HS-27A (cell line): ENCODE measurements at places on chromosomes 7 and 10.

GRCh38 chr10:111234914-111235302, 158.1 kb downstream of the ADRA2A start:
- DNase-seq: no peak

GRCh38 chr10:3865565-3865964, 80.6 kb upstream of the KLF6 start:
- DNase-seq: no peak

GRCh38 chr10:79013406-79013987, 55.3 kb upstream of the ZMIZ1 start:
- DNase-seq: no peak

DNA sequence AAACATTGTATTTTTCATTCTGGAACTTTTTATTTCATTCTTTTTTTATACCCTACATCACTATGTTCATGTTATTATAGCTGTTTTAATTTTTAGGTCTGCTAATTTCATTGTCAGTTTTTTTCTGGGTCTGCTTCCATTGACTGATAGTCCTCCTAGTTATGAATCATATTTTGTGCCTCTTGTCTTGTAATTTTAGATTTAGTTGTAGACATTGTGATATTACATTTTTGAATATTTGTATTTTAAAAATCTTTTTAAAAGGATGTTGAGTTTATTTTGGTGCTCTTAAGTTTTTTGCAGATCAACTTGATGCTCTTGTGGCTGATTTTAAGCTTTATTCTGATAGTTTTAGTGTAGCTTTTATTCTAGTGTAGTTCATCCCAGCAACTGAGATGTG, 57.6 kb downstream of the BTRC start:
- DNase-seq: no peak

DNA sequence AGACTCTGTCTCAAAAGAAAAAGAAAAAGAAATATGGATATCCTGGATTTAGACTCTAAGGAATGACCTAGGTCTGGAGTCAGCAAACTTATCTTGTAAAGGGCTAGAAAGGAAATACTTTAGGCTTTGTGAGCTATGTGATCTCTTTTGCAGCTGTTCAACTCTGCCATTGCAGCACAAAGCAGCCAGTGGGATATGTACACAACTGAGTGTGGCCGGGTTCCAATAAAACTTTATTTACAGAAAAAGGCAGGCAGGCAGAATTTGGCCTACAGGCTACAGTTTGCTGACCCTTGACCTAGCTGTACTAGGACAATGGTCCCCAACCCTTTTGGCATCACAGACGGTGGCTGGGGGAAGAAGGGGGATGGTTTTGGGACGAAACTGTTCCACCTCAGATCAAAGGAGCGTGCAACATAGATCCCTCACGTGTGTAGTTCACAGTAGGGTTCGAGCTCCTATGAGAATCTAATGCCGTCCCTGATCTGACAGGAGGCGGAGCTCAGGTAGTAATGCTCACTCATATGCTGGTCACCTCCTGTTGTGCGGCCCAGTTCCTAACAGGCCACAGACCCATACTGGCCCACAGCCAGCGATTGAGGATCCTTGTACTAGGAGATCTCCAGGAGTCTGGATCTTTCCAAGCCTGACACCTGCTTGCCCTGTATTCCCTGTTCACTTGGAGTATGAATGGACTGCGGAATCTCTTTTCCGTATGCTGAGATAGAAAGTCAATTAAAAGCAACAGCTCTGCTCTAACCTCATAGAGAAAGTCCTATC, 63.0 kb downstream of the CUL1 start:
- DNase-seq: no peak

DNA sequence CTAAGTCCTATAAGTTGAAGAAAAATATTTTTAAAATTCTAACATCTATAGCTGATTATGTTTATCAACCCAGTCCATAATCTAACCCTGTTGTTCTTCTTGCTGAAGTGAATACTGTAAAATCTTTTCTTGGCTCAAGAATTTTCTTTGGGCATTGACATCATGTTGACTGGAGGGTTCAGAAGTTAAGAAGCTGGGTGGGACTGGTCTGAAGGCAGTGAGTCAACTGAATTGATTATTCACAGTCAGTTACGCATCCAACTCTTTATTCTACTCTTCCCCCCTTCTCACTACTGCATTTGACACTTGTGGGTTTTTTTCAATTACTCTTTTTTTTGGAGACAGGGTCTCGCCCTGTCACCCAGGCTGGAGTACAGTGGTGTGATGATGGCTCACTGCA, 31.0 kb downstream of the DENND2A start:
- DNase-seq: no peak

DNA sequence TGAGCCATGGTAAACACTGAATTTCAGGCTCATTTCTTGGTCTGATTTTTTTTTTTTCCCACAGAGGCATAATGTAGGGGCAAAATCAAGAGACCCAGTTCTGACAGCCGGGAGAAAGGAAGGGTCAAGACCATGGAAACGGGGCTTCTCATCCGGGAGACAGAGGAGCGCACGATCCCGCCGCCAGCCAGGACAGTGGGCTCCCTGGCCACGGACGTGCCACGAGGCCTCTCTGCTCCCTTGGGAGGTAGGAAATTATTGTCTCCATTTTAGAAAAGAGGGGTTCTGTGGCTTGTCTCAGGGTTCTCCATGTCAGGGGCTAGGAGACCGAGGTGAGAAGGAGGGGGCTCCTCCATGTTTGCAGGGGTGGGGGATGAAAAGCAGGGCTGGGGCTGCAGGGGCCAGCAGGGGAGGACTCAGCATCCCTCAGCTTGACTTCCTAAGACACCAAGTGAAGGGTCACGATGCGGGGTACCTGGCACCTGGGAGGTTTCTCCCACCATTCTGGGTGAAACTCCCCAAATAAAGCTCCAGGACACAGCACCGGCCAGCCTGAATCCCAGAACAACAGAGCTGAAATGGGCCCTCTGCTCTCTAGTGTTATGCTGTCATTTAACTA, 37.6 kb downstream of the PPIF start:
- DNase-seq: no peak

DNA sequence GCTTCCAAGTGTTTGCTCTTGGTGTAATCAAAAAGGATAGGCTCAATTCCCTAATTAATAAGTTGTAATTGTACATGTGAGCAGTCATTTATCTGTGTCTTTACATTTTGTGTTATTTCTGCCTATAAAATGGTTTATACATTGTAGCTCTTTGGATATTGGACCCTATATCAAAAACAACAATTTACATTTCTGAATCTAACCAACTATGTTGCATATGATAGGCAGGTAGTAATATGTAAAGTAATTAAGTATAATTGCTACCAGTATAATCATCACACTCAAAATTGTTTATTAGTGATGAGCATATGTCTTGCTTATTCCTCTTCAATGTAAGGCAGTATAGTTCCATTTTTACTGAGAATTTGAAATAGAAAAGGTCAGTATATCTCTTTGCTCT, 13.8 kb downstream of the AKR1C1 start:
- DNase-seq: no peak

- DNase-seq: no peak
Measured at GRCh38 chr10:1403508-1404322, 333.6 kb downstream of the ADARB2 start.

DNA sequence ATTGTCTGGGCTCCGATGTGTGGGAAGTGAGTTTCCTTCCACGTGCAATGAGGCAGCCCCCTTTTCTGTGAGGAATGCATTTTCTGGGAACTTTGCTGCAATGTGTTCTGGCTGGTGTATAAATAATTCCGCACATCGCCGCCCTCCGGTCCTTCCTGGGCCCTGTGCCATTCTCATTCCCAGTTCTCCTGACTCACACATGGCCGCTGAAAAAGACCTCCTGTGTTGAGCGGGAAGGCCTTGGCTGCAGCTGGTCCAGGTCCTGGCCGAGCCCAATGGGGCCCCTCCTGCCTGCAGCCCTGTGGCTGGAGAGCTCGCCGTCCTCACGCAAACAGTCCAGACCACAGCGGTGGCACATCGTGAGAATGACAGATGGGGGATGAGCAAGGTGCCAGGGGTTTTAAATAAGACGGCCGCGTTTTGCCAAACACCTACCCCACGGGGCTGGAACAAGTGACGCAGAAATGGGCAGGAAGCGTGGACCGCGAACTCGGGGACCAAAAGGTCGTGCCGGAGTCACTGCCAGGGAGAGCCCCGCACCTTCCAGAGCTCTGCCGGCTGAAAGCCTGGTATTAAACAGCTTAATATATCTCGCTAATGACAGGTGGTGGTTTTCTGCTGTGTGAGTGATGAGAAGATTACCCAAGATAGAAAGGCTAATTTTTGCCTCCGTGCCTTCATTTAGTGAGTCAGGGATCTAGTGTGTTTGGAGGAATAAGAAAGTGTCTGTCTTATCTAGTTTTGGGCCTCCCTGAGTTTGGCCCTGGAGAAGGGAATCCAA, 37.0 kb downstream of the FAM20C start:
- DNase-seq: no peak

DNA sequence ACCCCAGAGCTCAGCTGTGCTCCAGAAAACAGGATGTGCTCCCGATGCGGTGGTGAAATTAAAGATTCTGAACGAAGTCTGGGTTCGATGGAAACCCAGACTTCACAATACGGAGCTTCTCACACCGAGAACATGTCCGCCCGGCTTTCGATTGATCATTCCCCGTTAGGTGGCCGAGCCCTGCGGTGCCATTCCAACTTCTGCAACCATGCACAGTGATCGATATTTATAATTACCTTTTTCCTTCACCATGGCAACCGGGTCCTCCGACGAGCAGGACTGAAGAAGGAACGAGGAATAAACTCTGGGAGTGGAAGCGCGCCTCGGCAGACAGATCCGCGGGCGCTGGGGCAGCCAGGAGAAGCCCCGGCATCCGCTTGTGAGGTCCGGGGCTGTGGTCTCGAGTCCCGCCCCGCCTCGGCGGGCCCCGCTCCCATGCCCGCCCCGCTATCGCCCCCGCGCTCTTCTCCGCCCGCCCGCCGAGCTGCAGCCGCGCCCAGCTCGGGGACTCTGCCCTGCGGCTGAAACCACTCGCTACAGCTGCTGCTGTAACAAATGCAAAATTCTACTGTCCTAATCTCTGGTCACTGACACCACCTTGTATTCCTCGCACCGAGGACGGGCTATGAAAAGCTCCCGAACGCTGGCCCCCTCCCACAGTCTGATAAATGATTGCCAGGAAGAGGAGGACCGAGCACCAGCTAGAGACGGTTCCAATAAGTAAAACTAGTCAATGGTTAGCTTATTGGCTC, 26.2 kb downstream of the ABLIM1 start:
- DNase-seq: no peak

GRCh38 chr10:91567815-91568214, 65.1 kb downstream of the PPP1R3C start:
- no peak for DNase-seq

GRCh38 chr10:3451516-3452172, 279.1 kb upstream of the PITRM1 start:
- DNase-seq: no peak

DNA sequence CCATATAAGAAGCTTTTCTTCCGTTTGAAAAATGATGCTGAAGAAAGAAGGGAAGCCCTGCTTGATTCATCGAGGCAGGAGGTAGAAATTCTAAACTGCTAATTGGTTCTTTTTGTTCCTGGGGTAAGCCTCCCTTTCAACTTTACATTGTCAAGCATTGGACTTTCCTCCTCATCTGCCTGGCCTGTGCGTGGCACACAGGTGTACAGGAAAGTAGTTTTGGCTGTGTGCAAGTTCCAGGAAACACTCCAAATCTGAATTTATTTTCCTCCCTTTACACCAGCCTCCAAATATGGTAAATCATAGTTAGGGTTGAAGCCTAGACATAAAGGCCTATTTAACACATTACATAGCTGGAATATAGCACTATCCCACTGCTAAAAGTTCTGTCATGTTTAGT, 18.2 kb upstream of the RELN start:
- no peak for DNase-seq

DNA sequence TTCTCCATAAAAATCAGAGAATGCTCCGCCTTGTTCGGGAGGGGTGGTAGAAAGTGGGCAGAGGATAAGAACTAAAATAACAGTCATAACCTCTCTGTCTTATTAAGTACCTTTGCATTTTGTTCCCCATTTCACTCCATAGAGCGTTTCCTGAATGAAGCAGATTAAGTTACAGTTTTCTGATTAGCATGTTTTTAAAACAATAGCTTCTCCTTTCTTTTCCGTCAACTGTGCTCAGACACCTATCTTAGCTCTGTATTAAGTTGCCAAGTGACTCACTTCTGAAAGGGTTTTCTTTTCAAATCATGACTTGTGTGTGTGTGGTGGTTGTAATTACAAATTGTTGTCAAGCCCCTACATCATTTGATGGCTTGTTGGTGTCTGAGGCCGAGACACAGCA, 1.4 kb downstream of the HABP2 start:
- no peak for DNase-seq

GRCh38 chr10:112203328-112204076, 19.9 kb upstream of the GPAM start:
- DNase-seq: no peak
